ENCODE measurements at places on chromosomes 16 and 17.

- DNase-seq, result peak; percentile 86
These were observed 174.6 kb downstream of the CDH13 start for GRCh38 chr16:82801361-82801760.

- DNase-seq, result peak; percentile 79
These were observed 332.8 kb downstream of the MAF start for GRCh38 chr16:79267781-79268180.

- DNase-seq, result no peak
These were observed 5.8 kb downstream of the ZNF18 start for GRCh38 chr17:11991461-11991860.

- DNase-seq, result no peak
These were observed 77.1 kb downstream of the STX8 start for GRCh38 chr17:9498490-9498889.

- DNase-seq, result no peak
These were observed 10.6 kb downstream of the ZNF668 start for GRCh38 chr16:31063495-31063842.

DNA sequence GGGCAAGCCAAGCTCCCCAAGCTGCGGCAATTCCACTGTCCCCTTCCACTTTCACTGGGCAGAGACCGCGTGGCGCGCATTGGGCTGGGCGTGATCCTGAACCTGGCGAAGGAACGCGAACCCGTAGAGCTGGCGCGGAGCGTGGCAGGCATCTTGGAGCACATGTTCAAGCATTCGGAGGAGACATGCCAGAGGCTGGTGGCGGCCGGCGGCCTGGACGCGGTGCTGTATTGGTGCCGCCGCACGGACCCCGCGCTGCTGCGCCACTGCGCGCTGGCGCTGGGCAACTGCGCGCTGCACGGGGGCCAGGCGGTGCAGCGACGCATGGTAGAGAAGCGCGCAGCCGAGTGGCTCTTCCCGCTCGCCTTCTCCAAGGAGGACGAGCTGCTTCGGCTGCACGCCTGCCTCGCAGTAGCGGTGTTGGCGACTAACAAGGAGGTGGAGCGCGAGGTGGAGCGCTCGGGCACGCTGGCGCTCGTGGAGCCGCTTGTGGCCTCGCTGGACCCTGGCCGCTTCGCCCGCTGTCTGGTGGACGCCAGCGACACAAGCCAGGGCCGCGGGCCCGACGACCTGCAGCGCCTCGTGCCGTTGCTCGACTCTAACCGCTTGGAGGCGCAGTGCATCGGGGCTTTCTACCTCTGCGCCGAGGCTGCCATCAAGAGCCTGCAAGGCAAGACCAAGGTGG, 9.8 kb downstream of the SARM1 start:
- DNase-seq, result peak; percentile 22

- DNase-seq, result no peak
These were observed 22.0 kb upstream of the NPTX1 start for GRCh38 chr17:80498242-80498919.

DNA sequence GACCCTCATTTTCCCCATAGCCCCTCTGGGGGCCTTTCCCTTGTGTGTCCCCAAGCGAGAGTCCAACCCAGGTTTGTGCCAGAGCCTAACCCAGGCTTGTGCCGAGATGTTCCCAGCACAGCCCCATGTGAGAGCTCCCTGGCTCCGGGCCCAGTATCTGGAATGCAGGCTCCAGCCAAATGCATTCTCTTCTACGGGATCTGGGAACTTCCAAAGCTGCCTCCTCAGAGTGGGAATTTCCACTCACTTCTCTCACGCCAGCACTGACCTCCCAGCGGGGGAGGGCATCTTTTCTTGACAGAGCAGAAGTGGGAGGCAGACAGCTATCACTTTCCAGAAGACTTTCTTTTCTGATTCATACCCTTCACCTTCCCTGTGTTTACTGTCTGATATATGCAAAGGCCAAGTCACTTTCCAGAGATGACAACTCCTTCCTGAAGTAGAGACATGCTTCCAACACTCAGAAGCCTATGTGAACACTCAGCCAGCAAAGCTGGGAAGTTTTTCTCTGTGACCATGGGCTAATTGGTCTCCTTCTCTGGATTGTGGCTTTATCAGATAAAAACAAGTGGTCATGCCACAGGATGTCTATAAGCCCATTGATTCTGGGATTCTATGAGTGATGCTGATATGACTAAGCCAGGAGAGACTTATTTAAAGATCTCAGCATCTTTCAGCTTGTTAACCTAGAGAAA, 2.5 kb upstream of the CCL2 start:
- no peak for DNase-seq

- no peak for DNase-seq
These were observed 38.6 kb upstream of the TOB1 start for GRCh38 chr17:50904518-50905459.

DNA sequence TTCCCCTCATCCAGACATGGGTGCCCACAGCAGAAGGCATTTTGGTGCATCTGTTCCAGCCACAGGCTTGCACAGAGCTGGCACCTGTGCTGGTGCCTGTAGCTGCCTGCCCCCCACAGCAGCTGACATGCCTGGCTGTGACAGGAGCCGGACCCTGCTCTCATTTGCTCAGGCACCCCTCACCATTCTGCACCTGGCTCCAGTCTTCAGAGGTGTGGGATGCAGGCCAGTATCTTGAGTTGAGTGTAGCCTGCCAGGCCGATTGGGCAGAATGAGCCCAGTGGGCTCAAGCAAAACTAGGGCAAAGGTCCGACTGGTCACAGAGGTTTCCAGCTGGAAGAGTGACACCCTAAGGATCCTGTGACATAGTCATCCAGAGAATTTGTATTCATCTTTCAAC, 887.7 kb downstream of the CDH11 start:
- no peak for DNase-seq

All from activated CD4-positive, alpha-beta T cell treated with anti-CD3 and anti-CD28 coated beads, Interleukin-2, amount 50 U/mL, for 16 hours (primary cell).